ENCODE measurements at places on chromosomes 7 and 10. TPM values are rescaled to one million over a fixed set of nuclear protein-coding genes. Genes with fewer than 3 reads are reported as not detected.
A peak's percentile ranks its signal among the peaks of the same experiment; 100 is the strongest.

DNA sequence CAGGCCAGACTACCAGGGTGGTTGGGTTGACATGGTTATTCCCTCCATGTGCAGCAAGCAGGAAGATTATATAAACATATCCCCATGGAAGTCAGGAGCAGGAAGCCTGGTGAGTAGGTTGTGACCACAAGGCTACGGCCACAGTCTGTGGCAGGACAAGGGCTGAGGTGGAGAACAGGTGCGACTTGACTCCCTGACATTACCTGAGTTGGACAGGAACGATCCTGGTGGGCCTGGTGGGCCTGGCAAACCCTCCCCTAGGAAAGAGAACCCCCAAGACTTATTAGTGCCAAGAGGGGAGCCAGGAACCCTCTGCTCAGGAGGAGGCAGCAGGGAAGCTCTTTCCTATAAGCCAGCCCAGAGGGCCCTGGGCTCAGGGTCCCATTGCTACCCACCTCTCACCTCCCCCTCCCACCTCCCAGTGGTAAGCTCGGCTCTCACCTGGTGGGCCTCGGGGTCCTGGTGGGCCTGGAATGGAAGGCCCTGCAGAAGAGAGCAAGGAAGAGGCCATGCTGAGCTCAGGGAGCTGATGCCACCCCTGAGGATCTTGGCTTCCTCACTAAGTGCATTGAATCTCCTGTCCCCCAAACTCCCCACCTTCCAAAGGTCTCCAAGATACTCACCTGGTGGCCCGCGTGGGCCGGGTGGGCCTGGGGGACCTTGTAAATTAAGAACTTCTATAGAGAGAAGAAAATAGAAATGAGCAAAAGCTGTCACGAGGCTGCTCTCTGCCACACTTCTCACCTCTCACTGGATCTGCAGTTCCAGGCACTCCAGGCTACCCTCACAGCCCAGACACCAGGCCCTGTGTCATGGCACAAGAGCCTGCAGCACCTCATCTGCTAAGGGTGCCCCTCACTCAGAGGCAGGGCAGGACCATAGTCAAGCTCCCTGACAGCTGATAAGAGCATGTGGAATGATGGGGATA, 44.6 kb downstream of the COL17A1 start:
- no peak overlapping the region for H3K27ac ChIP-seq
- H3K27me3 ChIP-seq, result no peaks in the 10 kb centered on the region
- H3K36me3 ChIP-seq, result no peaks in the 10 kb centered on the region
- no peaks in the 10 kb centered on the region for H3K4me1 ChIP-seq
- no peak overlapping the region for H3K4me3 ChIP-seq
- DNase-seq, result no peak

DNA sequence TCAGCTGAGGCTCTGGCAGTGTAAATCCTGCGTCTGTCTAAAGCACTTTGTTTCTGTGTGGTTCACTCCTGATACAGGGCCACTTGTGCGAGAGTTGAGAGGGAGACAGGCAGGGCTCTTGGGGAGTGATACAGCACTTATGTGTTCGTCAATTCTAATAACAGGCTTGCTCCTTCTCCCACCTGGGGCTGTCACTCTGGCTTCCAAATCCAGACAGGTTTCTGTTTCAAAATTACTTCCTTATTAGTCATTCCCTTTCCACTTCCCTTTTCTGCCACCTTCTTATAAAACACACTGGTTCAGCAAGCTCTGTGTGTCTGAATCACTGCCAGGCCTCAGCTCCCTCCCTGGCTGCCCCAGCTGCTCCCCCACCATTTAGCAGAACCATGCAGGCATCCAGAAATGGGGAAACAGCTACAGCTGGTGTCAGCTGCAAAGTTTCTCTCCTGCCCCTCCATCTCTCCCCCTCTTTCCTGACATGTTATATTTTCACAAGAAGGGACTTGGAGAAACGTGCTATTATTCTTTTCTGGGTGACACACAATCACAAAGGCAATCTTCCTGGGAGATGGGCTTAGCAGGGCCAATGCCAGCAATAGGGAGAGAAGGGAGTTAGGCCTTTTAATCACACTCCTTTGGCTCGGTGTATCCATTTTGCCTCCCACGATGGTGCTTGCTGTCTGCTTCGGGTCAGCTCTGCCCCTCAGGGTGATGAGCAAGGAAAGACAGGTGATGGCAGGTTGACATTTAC, 58.4 kb upstream of the ZNRF2 start:
- H3K4me1 ChIP-seq, result peaks cover 28% of the 10 kb centered on the region
- H3K27me3 ChIP-seq, result no peaks in the 10 kb centered on the region
- peak; percentile 41 for DNase-seq
- peak overlapping the region; percentile 92 for H3K27ac ChIP-seq

DNA sequence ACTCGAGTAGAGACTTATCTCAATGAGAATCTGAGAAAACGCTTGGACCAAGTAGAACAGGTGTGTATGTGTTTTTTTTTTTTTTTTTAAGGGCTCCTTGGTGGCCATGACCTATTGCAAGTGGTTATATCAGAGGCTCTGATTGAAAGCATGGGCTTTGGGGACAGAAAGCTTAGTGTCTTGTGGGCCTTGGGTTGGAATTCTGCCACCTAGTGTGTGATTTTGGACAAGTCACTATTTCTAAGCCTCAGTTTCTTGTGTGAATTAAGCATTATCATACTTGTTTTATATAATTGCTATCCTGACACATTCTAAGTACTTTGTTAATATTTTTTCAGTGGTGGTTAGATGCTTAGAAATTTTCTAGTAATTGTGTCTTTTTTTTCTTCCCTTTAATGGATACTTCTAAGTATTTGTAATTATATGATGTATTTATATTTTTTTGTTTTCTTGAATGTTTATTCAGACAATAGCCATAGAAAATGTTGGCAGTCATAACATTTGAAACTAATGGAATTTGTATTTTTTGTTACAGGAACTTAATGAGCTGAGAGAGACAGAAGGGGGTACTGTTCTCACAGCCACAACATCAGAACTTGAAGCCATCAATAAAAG, 33.1 kb downstream of the SMC3 start:
- no peak overlapping the region for H3K27ac ChIP-seq
- H3K27me3 ChIP-seq, result no peaks in the 10 kb centered on the region

The C7orf33 gene
- not detected for total RNA-seq

- no peak for DNase-seq
- H3K36me3 ChIP-seq, result no peaks in the 10 kb centered on the region
- H3K4me3 ChIP-seq, result no peak overlapping the region
These were observed 1.5 kb upstream of the FERD3L start for GRCh38 chr7:19146699-19147098.
